H9 (cell line): ENCODE measurements at places on chromosomes 12 and 14. TPM values are rescaled to one million over a fixed set of nuclear protein-coding genes. Genes with fewer than 3 reads are reported as not detected.
A peak's percentile ranks its signal among the peaks of the same experiment; 100 is the strongest.

GRCh38 chr14:65095633-65096205 lies 6.6 kb downstream of the MAX start:
- no peak for DNase-seq

DNA sequence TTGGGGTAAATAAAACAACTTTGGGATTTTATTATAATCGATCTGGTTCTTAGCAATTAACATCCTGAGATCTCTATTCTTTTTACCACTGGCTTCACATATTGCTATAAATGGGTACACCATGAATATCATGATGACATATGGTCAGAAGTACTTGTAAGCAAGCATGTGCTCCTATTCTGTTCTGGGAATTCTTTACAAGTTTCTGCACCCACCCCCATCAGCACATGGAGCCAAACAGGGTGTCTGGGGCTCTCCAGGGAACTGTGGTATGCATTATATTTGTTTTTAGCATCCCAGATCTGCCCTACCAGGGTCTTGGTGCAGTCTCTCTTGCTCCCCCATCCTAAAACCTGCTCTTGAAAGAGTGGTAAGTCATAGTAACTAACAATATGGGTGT lies 31.3 kb downstream of the DMAC2L start:
- no peak for DNase-seq

- peak; percentile 23 for DNase-seq
Observed at GRCh38 chr12:47851303-47851952, 31.7 kb upstream of the HDAC7 start.

DNA sequence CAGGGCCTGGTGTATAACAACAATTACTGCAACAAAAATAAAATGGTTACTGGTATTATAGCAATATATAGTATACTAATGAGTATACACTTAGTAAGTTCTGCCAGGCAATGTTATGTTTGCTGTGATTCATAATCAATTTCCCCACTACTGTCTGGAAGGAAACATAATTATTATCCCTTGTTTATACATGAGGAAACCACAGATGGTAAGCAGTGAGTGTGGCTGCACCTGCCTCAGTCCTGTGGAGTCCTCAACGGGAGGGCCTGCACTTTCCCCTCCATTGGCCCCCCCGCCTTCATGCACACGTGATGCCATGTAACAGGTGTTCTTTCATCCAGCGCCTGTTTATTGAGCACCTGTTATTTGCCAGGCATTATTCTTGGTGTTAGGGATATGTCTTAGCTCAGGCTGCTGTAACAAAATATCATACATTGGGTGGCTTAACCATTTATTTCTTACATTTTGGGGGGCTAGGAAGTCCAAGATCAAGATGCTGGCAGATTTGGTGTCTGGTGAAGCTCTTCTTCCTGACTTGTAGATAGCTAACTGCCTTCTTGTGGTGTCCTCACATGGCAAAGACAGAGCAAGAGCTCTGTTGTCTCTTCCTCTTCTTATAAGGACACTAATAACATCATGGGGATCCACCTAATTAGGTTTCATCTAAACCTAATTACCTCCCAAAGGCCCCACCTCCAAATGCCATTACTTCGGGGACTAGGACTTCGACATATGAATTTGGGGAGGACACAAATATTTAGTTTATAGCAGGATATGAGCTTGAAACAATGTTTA lies 59.5 kb upstream of the CHGA start:
- DNase-seq = no peak

GRCh38 chr12:7485095-7485494 lies 18.5 kb downstream of the CD163 start:
- DNase-seq = no peak

DNA sequence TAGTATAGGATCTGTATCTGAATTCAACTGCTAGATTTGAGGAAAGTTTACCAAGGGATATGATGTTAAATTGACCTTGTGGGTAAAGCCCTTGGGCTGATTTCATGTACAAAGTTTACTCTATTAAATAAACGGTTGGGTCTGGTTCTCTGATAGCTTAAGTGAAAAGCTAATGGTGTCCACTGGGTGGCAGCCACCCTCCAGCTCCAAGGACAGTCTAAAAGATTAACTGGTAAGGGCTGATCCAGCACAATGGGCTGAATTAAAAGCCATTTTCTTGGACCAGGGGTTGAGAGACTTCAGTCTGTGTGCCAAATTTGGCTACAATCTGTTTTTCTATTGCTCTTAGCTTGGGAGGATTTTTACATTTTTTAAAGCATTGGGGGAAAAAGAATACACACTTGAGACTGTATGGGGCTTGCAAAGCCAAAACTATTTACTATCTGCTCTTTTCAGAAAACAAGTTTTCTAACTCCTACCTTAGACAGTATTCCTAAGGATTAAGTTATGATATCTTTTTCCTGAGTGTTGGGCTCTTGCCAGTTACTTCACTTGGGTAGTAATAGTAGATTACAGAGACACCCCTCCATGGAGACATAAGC lies 116.5 kb downstream of the GPHN start:
- peak; percentile 55 for DNase-seq

Gene SRSF5
- total RNA-seq = 364 and 389 TPM in 2 replicates

Gene TUNAR
- total RNA-seq = 25.6 and 26.2 TPM in 2 replicates

DNA sequence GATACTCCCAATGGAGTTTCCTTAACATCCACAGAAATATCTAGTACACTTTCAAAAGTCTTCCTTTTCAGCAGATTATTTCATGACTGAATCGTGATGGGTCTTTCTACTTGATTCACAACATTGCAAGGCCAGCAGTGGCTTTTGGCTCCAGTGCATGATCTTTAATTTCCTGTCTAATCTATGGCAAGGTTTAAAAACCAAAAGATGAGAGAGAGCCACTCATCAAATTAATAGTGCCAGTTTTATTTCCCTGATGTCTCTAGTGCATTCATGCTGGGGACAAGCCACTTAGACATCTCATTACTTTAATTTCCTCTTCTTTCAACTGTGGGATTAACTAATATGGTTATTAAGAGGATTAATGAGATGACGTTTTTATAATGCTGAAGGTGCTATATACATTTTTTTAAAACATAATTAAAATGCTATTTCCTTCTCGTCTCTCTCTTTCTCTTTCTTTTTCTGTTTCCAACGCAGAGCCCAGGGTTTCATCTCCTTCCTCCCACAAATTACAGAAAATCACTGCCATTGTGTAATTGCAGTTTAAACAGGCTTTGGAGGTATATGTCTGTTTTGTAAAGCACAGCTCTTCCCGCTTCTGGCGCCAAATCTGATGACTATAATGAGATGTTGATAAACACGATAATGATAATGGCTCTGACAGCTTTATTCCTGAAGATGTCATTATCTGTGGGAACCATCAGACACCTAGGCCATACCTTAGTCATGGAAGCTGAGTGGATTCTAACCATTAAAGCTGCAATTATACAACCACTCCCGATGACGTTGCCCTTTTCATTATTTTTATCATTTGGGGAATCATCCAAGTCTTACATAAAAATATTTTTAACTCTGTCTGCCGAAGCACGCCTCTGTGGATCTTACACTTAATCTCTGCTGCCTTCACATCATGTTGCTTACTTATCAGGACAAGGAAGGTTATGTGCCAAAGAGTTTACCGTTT lies 103.1 kb upstream of the PPM1H start:
- DNase-seq = no peak

Gene NANOG
- total RNA-seq = 199 and 211 TPM in 2 replicates

DNA sequence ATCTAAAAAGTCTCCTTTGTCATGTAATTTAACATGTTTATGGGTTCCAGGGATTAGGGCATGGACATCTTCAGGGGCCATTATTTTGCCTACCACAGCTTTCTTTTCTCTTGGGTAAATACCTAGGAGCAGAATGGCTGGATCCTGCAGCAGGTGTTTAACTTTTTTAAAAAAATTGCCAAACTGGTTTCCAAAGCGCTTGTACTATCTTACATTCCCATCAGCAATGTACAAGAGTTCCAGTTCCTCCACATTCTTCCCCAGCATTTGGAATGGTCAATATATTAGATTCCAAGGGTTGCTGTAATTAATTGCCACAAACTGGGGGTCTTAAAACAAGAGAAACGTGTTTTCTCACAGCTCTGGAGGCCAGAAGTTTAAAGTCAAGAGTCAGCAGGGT lies 27.7 kb upstream of the MYL2 start:
- no peak for DNase-seq

GRCh38 chr12:45088608-45089007 lies 37.7 kb upstream of the DBX2 start:
- no peak for DNase-seq

DNA sequence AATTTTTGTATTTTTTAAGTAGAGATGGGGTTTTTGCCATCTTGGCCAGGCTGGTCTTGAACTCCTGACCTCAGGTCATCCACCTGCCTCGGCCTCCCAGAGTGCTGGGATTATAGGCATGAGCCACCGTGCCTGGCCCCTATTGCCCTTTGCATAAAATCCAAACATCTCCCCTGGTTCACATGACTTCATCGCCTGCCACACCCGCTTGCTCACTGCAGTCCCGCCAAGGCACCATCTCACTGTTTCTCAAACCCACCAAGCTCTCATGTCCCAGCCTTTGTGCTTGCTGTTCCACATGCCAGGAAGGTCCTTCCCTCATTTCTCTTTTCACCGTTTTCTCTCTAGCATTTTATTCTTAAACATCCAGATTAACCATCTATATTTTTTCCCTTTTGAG lies 9.7 kb downstream of the RHOF start:
- DNase-seq = no peak

Gene ANKS1B
- 3.4 and 4.1 TPM in 2 replicates for total RNA-seq

DNA sequence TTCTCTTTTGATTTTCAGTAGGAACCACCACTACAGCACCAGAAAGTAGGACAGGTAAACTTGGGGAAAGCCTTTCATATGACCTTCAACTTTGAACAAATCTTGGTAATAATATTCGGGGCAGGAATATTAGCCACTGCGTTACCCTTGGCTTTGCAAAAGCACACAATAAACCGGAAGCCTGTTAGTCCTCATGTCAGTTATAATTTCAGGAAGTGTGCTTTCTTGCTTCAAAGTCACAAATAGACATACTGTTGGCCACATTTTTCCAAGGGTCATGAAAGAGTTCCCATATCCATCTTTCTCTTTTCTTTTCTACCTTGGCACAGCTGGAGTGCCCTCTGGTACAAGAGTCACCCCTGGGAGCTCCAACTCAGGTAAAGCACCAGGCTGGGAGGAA lies 167.2 kb upstream of the CNTN1 start:
- DNase-seq = no peak

Gene TMTC2
- 2.8 and 3.1 TPM in 2 replicates for total RNA-seq

Gene GABARAPL1
- 53.4 and 55.6 TPM in 2 replicates for total RNA-seq

DNA sequence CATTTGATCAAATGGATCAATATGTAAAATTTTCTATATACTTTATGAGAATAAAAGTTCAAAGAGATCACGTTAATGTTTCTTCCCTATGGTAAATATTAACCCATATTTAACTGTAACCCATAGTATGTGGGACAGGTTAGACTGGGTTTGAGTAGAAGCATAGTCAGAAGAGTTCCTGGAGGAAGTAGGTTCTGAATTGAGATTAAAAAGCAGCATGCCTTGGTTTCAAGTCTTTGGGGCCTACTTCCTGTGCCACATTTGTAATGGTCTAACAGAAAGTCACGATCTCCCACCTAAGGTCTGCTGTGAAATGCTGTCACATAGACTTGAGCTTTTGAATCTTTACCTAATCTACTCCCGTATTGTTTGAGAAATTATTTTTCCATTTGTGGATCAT lies 63.8 kb downstream of the FIGNL2 start:
- no peak for DNase-seq

Gene HCFC2
- total RNA-seq = 1.4 and 1.9 TPM in 2 replicates

Gene KLRC4
- not detected in 2 replicates for total RNA-seq

DNA sequence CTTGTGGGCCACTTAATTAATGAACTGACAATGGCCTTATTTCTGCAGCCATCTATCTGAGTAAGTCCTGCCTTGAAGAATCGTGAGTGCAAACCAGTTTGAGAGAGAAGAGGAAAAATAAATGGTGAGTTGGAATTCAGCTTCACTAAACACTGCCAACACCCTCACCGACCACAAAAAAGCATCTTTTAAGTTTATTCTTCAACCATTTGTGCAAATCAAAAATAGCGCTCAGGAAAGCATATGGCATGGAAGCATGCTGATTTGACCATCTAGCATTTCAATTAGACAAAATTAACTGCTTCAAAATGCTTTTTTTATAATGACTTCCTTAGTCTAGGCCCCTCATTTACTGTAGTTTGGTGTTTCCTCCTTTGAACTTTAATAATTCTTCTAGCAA lies 294.0 kb downstream of the PPFIA2 start:
- DNase-seq = no peak

- DNase-seq = peak; percentile 22
Observed at GRCh38 chr12:52247622-52248540, 14.8 kb downstream of the KRT7 start.

- no peak for DNase-seq
Observed at GRCh38 chr12:106051853-106052531, 86.8 kb downstream of the NUAK1 start.

Gene ISM2
- 0.39 and 0.55 TPM in 2 replicates for total RNA-seq

Gene ACOT6
- total RNA-seq = not detected in 2 replicates

- no peak for DNase-seq
Observed at GRCh38 chr12:132171968-132172521, 27.8 kb downstream of the NOC4L start.

GRCh38 chr12:92185052-92185451 lies 39.4 kb upstream of the BTG1 start:
- no peak for DNase-seq

Gene CLEC2D
- total RNA-seq = 2.1 and 2.3 TPM in 2 replicates

DNA sequence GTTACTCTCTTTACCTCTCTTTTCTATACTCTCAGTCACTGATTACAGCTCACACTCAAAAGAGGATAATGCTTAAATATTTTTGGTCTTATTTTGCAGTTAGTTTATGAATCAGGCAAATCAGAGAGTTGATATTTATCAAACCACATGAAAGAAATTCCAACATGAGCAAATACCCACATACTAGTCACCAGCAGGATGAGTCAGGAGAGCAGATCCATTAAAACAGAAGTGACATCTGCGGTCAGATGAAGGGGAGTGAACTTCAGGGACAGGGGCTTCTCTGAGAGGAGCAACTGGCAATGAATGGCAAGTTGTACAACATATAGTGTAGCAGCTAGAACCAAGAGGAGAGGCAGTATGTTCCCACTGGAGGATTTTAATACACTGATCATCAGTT lies 258.7 kb downstream of the SYT10 start:
- DNase-seq = no peak

DNA sequence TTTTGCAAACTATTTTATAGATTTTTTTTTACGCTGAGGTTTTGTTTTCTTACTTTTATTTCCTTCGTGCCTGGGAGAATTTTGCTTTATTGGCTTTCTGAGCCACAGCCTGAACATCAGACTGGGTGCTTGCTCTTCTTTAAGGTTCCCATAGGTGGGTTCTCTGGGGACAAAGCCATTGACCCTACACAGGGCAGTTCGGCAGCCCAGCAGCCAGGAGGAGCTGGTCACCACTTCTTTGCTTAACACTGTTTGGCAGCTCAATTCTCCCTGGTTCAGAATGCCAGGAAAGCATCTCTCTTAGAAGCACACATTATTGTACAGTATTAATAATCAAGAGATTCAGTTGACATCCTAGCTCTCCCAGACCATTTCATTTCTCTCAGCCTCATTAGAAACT lies 140.8 kb upstream of the NEDD1 start:
- peak; percentile 55 for DNase-seq

GRCh38 chr12:110704231-110704630 lies 15.3 kb upstream of the HVCN1 start:
- DNase-seq = no peak

- DNase-seq = no peak
Observed at GRCh38 chr12:111193496-111193895, 175.4 kb downstream of the PHETA1 start.

Gene ALDH1L2
- 1.9 and 2.2 TPM in 2 replicates for total RNA-seq

Gene STXBP6
- 2.6 and 3.6 TPM in 2 replicates for total RNA-seq
